GM23248 (cell line): ENCODE measurements at places on chromosomes 5 and 9. TPM values are rescaled to one million over a fixed set of nuclear protein-coding genes. Genes with fewer than 3 reads are reported as not detected.

MARCOL gene
- total RNA-seq, result not detected in 2 replicates

SMARCA2 gene
- total RNA-seq, result 47.4 and 78.9 TPM in 2 replicates

- DNase-seq, result no peak
These were observed 302.7 kb downstream of the MAN2A1 start for GRCh38 chr5:109992264-109992915.

DNA sequence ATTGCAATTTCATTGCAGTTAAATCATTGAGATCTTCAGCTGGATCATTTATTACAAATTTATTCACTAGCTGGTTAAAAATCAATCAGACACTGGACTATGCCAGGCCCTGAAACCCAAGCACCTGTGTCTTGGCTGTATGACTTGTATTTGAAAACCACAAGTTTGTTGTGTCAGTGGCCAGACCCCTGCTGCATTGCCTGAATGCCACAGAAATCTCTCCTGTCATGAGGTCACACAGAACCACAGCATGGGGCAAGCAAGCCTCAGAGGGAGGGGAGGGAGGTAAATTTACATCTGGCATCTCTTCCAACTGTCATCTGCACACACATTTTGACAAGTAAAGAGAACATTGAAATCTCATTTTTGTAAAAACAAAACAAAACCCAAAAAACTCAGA, 90.0 kb downstream of the ARRDC3 start:
- no peak for DNase-seq

GRCh38 chr9:93020771-93021670, 37.5 kb upstream of the SUSD3 start:
- no peak for DNase-seq

DNA sequence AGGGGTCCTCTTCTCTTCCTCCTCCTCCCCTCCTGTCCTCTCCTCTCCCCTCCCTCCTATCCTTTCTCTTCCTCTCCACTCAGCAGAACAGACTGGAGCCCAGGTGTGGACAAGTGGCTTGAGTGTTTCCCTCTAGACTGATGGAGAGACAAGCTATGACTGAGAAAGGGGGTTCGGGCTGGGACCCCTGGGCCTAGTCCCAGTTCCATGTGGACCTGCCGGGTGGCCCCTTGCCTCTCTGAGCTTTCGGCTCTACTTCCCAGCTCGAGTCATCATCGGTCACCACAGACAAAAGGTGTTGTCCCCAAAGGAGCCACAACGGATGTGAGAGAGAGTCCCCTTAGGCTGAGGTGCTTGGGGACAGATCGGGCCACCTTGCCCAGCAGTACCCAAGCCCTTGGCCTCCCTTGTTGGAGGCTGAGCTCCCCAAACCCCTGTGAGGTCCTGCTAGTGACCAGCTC, 3.4 kb upstream of the RXRA start:
- no peak for DNase-seq
